ENCODE measurements at places on chromosomes 6 and 20.

GRCh38 chr6:43310624-43311023 is 2.0 kb upstream of the CRIP3 start:
- DNase-seq = no peak

- no peak for DNase-seq
Measured at GRCh38 chr20:46364670-46365486, 41.5 kb downstream of the ELMO2 start.

GRCh38 chr6:137623293-137623692 is 129.1 kb upstream of the OLIG3 start:
- DNase-seq = no peak

DNA sequence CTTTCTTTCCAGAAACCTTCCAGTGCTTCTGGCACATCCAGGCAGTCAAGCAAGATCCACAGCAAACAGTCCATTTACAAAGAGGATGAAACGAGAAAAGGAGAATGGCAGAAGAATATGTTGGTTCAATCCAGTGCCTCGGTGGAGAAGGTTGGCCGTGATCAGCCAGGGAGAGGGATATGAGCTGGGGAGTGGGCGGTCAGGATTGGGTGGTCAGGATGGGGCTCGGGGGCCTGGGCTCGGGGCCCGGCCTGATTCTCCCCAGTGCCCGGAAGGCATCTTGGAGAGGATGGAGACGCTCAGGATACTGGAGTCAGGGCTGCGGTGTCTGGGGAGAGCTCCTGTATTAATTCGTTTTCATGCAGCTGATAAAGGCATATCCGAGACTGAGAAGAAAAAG is 61.3 kb downstream of the EFCAB8 start:
- DNase-seq = no peak

- no peak for DNase-seq
Measured at GRCh38 chr6:161257793-161258457, 15.9 kb downstream of the AGPAT4 start.

DNA sequence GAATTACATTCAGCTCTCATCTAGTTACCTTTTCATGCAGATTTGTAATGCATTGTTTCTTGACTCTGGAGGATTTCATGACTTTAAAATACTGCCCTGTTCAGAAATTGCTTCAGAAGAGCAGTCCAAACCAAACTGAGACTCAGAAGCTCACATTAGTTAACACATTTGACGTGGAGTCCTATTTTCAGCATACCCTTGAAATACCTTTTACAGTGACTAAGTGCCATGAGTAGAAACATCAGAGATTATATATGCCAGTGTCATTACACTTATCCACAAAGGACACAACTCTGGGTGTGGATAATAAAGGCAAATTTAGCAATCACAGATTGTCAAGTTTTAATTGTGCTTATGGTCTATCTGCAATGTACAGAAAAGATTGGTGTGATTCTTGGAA is 459.6 kb downstream of the FRK start:
- DNase-seq = no peak

- no peak for DNase-seq
Measured at GRCh38 chr6:34549804-34550202, 6.3 kb downstream of the SPDEF start.

DNA sequence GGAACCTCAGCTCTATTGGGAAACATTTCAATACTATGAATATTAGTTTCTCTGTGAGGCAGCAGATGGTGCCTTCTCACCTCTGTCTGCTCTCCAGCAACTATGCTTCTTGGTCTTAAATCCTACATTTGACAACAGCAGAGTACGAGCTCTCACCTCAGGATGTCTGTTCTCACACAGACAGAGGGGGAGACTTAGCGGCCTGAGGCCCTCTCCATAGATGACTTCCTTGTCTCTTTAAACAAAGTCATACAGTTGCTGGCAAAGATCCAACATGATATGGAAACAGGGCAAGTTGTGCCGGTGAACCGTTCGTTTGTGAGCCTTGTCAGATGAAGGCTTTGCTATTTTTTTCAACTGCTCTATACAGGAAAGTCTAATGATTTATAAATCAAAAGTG is 43.7 kb upstream of the GABRR1 start:
- DNase-seq = no peak

- no peak for DNase-seq
Measured at GRCh38 chr6:38348371-38348770, 291.4 kb downstream of the BTBD9 start.

- no peak for DNase-seq
Measured at GRCh38 chr20:22408521-22409402, 175.6 kb downstream of the FOXA2 start.

- no peak for DNase-seq
Measured at GRCh38 chr20:15795305-15796019, 777.8 kb downstream of the KIF16B start.

DNA sequence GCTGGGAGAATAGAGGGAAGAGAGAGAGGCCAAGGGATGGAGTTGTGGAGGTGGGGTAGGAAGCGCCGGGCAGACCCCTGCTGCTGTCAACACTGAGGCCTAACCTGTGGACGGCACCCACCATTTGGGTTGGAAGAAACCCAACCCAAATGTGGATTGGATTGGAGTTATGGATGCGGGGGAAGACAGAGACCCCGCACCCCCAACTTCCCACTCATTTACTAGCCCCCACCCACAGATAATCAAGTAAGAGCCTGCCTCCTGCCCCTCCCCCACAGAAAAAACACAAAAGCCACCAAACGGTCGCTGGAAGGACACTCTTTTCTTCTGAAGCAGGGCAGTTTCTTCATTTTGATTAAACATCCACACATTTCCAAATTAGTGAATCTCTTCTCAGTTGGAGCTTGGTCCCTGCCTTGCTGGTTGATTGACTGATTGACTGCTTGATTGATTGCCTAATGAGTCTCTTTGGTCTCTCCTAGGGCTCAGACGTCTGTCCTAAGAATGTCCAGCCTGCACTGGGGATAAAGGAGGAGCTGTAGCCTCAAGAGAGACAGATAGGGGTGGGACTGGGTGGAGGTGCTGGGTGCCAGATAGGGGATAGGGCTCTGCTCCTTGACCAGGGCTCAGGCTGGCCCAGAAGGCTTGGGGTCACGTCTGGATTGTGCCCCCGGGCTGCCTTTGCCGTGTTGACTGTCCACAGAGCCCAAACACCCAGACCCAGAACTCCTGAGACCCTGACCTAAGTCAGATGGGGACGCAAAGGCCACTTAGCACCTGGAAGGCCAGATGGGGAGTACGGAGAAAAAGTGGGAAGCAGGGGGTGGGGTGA is 74.9 kb upstream of the FOXP4 start:
- no peak for DNase-seq

GRCh38 chr6:44646355-44646754 is 258.8 kb downstream of the CDC5L start:
- DNase-seq = no peak

GRCh38 chr6:80226151-80226550 is 119.7 kb downstream of the BCKDHB start:
- DNase-seq = no peak

GRCh38 chr6:25934735-25935313 is 4.3 kb upstream of the SLC17A2 start:
- no peak for DNase-seq

GRCh38 chr6:148878683-148879082 is 131.9 kb downstream of the UST start:
- DNase-seq = no peak

Measured in activated CD4-positive, alpha-beta T cell treated with anti-CD3 and anti-CD28 coated beads, Interleukin-10, Interleukin-2, amounts not matched to agents 100 ng/mL and 50 ng/mL, durations not matched to agents 16 hours and 8 hours (primary cell).